Sciatic nerve (tissue), 2 donors: ENCODE measurements at places on chromosomes 11 and 22. TPM values are rescaled to one million over a fixed set of nuclear protein-coding genes. Genes with fewer than 3 reads are reported as not detected.

DNA sequence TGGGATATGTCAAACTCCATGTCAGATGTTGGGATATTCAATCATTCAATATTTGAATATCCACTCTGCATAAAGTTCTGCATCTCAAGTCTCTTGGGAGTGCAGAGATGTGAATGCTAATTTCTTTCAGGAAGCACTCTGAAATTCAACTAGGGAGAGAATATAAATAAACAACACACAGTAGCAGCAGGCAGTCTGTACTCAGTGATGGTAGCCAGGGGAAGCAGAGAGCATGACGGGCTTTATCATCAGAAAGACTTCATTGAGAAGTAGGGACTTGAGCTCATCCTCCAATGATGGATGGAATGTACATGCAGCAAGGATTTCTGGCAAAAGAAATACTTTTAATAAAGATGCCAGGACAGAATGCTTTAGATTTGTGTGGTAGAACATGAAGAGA, 9.8 kb upstream of the TEAD1 start:
- no peak for DNase-seq

MMP10 gene
- total RNA-seq: not detected

ROBO4 gene
- total RNA-seq: 34.4 TPM

GRCh38 chr11:126969865-126970479, 30.6 kb downstream of the KIRREL3 start:
- no peak for DNase-seq

- no peak for DNase-seq
Measured at GRCh38 chr11:97683733-97684132, 1293.9 kb downstream of the JRKL start.
